ENCODE measurements at places on chromosomes 4 and X. TPM values are rescaled to one million over a fixed set of nuclear protein-coding genes. Genes with fewer than 3 reads are reported as not detected.

Gene MAGEB10
- not detected for total RNA-seq

Gene FOXO4
- total RNA-seq: not detected

Gene FHIP1A
- total RNA-seq: 3.0 TPM

Gene CENPVL2
- not detected for total RNA-seq

Gene SPANXB1
- not detected for total RNA-seq

Gene KLB
- total RNA-seq: not detected

Gene PWWP3B
- total RNA-seq: not detected

Gene ADH7
- not detected for total RNA-seq

Gene ERCC6L
- total RNA-seq: 14.4 TPM

DNA sequence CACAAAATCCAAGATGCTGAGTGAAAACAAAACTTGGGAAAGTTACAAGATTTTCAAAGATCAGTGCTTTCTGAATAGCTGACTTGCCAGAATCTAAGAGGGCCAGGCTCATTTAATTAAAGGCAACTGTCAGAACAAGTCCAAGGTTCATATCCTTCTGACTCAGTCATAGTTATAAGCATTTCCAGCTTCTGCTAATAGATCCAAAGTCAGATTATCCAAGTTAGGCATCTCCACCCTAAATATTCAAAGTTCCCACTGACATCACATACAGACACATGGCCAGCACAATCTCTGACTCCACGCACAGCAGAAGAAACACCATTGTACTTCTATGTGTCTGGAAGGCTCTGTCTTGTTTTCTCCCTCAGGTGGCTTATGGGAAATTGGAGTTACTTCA lies 41.8 kb downstream of the GASK1B start:
- no peaks in the 10 kb centered on the region for H3K4me1 ChIP-seq
- H3K4me3 ChIP-seq: no peak overlapping the region
- no peak overlapping the region for H3K27ac ChIP-seq
- H3K36me3 ChIP-seq: no peaks in the 10 kb centered on the region

DNA sequence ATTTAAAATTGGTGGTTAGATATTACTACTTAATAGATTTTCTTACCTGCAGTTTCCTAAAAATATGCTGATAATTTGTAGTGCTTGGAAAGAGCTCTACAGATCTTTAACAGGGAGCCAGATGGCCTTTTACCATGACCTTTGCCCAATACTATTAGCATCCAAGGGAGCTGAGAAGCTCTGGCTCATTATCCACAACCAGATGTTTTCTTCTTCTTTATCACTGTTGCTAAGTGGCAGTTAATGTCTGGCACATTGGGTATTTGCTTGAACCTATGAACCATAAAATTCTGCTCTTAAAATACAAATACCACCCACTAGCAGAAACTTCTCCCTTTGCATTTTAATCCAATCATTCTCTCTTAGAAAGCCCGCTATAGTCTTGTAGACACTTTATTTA lies 1480.3 kb downstream of the C4orf33 start:
- no peak overlapping the region for H3K27ac ChIP-seq
- no peaks in the 10 kb centered on the region for H3K27me3 ChIP-seq
- no peaks in the 10 kb centered on the region for H3K36me3 ChIP-seq
- DNase-seq: no peak
- no peak overlapping the region for H3K4me3 ChIP-seq

DNA sequence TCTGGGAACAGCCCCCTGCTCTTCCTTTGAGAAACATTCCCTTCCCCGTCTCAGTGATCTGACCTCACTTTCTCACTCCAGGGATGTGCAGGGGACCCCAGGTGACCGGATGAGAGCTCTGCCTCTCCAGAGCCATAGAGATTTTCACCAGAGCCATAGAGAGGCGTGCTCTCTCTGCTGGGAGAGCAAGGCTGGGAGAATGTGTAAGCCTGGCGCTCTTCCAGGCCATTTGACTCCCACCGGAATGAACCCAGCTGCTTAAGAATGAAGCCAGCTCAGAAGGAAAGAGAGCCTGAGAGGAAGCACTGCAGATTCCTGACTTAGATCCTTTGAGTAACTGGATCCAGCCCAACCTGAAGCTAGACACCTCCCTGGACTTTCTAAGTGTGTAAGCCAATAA lies 106.4 kb downstream of the DHX15 start:
- no peaks in the 10 kb centered on the region for H3K27me3 ChIP-seq
- no peak overlapping the region for H3K27ac ChIP-seq
- no peaks in the 10 kb centered on the region for H3K36me3 ChIP-seq
- H3K4me3 ChIP-seq: no peak overlapping the region
- peaks cover 3% of the 10 kb centered on the region for H3K4me1 ChIP-seq

- peak overlapping the region; percentile 87 for H3K27ac ChIP-seq
- peaks cover 15% of the 10 kb centered on the region for H3K36me3 ChIP-seq
- H3K4me3 ChIP-seq: peak overlapping the region; percentile 38
- no peaks in the 10 kb centered on the region for H3K27me3 ChIP-seq
- H3K4me1 ChIP-seq: peaks cover 82% of the 10 kb centered on the region
- peak; percentile 92 for DNase-seq
Measured at GRCh38 chr4:3387943-3388361, 53.8 kb upstream of the HGFAC start.

GRCh38 chrX:8084006-8084405 lies 87.1 kb downstream of the VCX2 start:
- no peak overlapping the region for H3K27ac ChIP-seq
- H3K36me3 ChIP-seq: no peaks in the 10 kb centered on the region
- no peak for DNase-seq
- no peaks in the 10 kb centered on the region for H3K4me1 ChIP-seq

GRCh38 chr4:107006218-107006617 lies 29.9 kb downstream of the DKK2 start:
- H3K27me3 ChIP-seq: no peaks in the 10 kb centered on the region
- H3K4me3 ChIP-seq: no peak overlapping the region
- H3K27ac ChIP-seq: no peak overlapping the region
- H3K4me1 ChIP-seq: no peaks in the 10 kb centered on the region
- no peak for DNase-seq

DNA sequence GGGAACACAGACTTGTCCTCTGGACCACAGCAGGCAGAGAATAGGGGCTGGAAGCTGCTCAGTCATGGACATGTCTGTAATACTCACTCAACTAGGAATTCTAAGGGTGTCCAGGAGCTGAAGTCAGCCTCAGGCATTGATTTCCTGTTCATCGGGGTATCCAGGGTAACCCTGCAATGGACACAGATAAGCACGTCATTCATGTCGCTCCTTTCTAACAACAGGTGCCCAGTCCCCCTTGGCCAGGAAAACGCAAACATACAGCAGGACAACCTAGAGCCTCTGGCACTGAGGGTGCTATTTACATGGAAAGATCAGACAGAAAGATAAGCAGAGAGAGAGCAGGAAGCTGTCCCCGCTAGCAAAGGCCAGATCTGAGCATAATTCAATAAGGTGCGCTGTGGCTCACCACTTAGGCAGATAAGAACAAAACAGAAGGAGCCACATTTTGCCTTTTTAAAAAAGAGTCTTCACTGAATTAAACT lies 21.3 kb downstream of the QDPR start:
- H3K4me1 ChIP-seq: 0 out of 2 replicates have a peak, but pooled peaks cover 4% of the 10 kb centered on the region
- H3K27me3 ChIP-seq: no peaks in the 10 kb centered on the region
- no peak overlapping the region for H3K4me3 ChIP-seq
- DNase-seq: no peak
- H3K27ac ChIP-seq: no peak overlapping the region
- H3K36me3 ChIP-seq: no peaks in the 10 kb centered on the region

- H3K27me3 ChIP-seq: peaks cover 25% of the 10 kb centered on the region
- H3K4me1 ChIP-seq: no peaks in the 10 kb centered on the region
- no peak overlapping the region for H3K4me3 ChIP-seq
- no peak for DNase-seq
Measured at GRCh38 chr4:153790962-153791551, 2.2 kb upstream of the SFRP2 start.

DNA sequence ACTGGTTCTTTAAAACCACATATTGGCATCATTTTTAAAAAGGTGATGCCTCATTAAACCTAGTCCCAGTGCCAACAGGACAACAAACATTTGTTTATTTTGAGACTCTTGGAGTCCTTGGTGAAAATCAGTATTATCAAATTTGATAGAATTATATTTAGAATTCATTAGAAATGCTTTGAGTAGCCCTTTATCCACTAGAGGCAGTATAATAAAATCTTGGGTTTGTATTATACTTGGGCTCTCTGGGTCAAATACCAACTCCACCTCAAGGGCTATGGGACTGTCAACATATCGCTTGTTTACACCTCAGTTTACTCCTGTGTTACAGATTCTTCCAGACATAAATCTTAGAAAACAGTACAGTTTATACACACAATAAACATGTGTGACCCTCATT lies 335.7 kb upstream of the FSTL5 start:
- no peaks in the 10 kb centered on the region for H3K36me3 ChIP-seq
- no peaks in the 10 kb centered on the region for H3K4me1 ChIP-seq
- no peak overlapping the region for H3K27ac ChIP-seq
- no peaks in the 10 kb centered on the region for H3K27me3 ChIP-seq

DNA sequence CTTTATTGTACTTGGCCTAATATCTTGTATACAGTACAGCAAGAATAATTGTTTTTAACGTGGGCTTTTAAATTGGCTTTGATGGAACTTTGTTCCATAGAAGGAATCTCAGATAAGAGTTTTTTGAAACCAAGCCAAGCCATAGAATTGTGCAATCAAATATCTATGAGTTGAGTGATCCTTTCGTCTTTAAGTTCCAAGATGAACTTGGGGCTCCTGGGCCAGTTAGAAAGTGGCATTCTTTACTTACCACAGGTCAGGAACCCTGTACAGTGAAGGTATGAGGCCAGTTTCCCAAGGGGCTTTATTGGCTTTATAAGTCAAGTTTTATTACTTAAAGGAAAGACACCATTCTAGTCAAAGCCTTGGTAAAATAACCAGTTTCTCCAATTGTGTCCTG lies 2104.2 kb downstream of the PCDH7 start:
- no peak overlapping the region for H3K27ac ChIP-seq
- H3K4me1 ChIP-seq: no peaks in the 10 kb centered on the region
- no peak for DNase-seq
- H3K36me3 ChIP-seq: no peaks in the 10 kb centered on the region
- no peak overlapping the region for H3K4me3 ChIP-seq

GRCh38 chrX:95065151-95065550 lies 1391.1 kb downstream of the FAM133A start:
- H3K27ac ChIP-seq: no peak overlapping the region
- no peak overlapping the region for H3K4me3 ChIP-seq
- H3K4me1 ChIP-seq: no peaks in the 10 kb centered on the region
- H3K36me3 ChIP-seq: no peaks in the 10 kb centered on the region

Data from SJSA1 (cell line).